T-helper 2 cell (primary cell): ENCODE measurements at places on chromosomes 6 and 20.

- DNase-seq: no peak
These were observed 23.3 kb downstream of the MTFR2 start for GRCh38 chr6:136226674-136227377.

DNA sequence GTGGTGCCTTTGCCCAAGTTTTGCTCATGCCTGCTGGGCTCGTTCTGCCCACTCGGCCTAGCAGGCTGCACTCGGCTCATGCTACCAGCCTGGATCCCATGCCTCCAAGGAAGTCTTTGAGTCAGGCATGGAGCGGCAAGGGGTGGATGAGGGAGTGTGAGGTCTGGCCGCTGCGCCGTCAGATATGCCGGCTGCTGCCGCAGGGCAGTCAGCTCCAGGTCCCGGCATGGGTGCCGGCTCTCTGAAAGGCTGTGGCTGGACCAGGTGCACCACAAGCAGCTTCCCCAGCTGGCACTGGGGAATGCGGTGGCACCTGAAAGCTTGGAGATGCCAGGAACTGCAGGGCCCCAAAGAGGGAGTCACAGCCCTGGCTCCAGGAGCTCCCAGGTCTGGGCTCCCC lies 75.5 kb downstream of the GPR63 start:
- DNase-seq: no peak

DNA sequence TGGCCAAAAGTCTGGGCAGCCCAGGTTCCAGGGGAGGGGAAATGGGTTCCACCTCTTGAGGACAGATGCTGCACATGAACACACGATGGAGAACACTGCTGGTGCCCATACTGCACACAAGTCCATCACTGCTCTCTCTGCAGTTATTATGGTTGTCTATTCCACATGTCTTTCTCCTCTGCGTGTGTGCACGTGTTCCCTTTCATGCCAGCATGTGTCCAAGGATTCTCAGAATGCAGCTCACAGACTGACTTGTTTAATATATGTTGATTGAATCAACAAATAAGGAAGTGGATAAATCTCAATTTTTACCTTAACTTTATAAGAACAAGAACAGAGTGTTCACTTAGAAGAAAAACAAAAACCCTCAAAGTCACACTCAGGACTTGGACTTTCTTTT lies 158.9 kb downstream of the FNDC1 start:
- DNase-seq: no peak

GRCh38 chr6:159700970-159701369 lies 7.9 kb upstream of the SOD2 start:
- no peak for DNase-seq

DNA sequence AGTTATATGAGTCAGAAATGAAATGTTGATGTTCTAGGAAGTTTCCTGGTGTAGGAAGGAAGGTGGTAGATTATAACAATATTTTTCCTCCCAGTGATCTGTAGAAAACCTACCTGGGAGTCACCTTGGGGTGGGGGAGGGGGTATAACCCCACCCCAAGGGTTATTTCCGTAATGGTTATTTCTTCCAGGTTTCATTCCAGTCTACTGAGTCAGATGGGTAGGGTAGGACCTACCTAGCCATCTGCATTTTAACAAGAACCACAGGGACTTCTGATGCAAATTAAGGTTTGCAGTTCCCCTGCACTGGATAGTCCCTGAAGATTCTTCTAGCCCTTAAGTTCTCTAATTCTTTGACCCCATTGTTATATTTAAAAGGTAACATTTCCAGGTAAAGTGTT lies 88.9 kb downstream of the ARMC2 start:
- no peak for DNase-seq

- DNase-seq: no peak
These were observed 9.8 kb upstream of the DEFB123 start for GRCh38 chr20:31430568-31431115.

DNA sequence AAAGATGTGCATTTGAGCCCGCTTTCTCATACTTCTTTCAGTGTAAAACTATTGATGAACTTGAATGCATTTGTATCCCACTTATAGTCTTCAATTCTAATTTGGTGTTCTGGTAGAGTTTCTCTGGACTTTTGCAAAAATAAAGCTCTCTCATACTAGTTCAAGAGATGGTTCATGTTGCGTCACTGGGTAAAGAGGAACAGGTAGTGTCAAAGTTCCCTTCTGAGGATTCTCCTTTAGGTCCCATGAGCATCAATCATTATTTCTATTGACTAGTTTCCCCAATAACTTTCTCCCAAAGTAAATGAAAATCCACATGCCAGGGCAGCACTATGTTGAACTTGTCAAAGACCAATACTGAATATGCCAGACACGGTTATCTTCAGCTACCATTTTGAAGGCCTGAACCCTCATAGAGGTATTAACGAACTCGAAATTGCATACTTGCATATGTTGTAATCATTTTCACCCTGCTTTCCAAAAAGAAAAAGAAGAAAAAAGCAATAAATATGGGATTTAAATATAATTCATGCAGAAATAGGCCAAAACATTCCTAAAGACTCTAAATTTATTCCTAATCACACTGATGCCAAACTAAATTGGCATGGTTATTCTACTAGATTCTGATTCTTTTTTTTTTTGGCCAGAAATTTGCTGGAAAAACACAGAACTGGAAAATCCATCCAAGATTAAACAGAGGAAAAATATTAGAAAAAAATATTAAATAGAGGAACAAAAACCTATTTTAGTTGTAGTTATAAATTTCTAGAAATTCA lies 84.5 kb downstream of the SGK1 start:
- DNase-seq: no peak

DNA sequence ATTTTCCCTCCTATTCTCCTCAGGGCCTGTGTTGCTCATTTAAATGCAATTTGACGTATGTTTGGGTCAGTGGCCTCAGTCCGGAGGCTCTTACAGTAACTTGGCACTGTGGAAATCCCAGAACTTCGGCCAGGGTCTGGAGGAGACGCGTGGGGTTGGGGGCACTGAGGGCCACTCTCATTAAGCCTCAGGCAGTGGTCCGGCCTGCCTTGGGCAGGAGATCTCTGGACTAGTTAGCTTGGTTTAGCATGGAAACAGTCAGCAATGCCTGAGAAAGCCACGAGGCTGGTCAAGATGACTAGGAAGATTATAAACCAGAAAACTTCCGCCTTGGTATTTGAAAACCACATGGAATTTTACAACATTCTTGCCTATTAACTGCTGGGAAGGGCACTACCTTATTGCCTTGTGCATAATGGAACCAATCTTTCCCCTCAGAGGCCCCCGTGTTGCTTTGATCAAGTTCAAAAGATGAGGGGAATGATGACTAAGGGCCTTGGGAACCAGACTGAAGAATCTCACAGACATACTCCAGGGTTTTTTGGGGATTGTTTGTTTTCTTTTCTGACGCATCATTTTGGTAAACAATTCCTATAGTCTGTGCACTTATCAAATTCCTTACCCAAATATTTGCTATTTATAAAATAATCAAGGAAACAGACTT lies 206.0 kb upstream of the PREP start:
- no peak for DNase-seq

DNA sequence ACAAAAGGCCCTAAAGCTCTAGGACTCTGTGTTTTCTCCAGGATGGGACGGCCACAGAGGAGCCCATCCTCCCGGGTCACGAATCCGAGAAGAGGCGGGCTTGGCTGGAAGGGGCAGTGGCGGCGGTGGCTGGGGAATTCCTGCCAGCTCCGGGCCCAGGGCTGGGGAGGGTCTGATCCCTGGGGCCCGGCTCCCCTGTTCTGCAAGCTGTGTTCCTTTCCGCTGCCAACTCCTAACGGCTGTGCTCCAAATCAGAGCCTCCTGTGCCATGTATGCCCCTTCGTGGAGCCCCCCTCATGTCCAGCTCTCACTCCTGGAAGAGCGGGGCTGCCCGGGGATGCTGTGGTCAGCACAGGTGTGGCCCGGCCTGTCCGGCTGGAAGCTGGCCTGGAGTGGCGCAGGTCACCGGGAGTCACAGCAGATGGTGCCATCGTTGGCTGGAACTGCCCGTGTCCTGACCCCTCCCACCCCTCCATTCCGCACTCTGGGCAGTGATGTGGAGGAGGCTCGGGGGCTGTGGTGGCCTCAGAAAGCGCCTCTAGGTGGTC lies 88.2 kb upstream of the MPC1 start:
- no peak for DNase-seq

DNA sequence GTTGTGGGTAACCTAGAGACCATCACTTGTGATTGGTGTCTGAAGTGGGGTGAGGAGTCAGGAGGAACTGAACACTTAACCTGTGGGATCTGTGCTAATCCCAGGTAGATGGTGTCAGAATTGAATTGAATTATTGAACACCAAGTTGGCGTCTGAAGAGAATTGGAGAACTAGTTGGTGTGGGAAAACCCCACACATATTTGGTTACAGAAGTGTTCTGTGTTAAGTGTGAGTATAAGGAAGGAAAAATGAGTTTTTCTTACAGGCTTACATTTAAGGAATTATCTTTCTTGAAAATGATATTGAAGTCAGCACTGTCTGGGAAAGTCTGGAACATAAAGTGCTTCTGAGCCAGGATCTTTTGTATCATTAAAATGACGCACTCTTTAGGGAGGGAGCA lies 182.9 kb upstream of the ECI2 start:
- no peak for DNase-seq

- DNase-seq: peak; percentile 77
These were observed 76.0 kb upstream of the SHLD1 start for GRCh38 chr20:5674176-5674660.
